ENCODE measurements at places on chromosomes 7 and 10.

DNA sequence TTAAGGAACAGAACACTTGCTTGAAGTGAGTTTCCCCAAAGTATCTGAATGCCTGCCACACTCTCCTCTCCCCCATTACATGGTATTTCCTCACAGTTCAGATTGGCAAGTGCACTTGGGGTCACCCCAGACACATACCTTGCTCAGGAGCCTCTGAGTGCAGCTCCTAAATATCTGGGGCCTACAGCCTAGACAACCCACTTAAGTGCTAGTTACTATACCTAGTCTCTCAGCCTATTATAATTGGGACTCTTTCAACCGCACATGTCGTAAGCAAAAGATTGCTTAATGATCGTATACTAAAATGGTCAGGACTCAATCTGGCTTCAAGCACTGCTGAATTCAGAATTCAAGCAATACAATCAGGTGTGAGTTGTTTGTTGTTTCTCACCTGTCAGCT lies 19.9 kb downstream of the TMEM176B start:
- DNase-seq, result no peak

GRCh38 chr10:103552856-103553742 lies 59.6 kb downstream of the NEURL1 start:
- DNase-seq, result no peak

DNA sequence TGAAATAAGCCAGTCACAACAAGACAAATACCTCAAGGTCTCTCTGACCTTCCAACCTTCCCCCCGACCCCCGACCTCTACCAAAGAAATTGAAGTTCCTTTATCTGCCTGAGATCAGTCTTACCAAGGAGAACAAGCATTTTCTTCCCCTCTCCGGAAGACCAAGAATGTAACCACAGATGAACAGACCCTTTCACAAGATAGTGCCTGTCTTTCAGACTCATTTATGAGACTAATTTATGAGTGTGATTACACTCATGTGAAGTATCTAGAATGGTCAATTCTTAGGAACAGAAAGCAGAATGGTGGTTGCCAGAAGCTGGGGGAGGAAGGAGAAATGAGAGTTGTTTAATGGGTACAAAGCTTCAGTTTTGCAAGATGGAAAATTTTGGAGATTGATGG lies 108.9 kb upstream of the MKLN1 start:
- DNase-seq, result no peak

GRCh38 chr10:6082496-6083395 lies 6.1 kb upstream of the RBM17 start:
- no peak for DNase-seq

DNA sequence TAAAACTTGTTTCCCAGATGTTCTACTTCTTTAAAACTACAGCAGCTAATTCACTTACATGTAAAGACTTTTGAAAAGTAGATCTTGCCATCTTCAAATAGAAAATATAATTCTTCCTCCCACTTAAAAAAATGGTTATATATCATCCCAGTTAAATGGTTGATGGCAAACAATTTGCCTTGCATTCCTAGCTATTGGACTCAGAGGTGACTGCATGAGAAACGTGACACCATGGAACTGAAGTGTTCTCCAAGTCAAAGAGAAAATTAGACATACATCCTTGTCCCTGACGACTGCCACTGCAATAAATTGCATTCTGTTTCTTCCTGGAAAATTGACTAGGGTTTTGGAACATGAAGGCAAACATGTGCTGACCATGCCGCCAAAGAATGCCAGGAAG lies 95.0 kb upstream of the POM121L12 start:
- no peak for DNase-seq

GRCh38 chr7:69773535-69774225 lies 175.4 kb downstream of the AUTS2 start:
- DNase-seq, result no peak

GRCh38 chr7:801940-802381 lies 30.3 kb upstream of the SUN1 start:
- DNase-seq, result no peak

GRCh38 chr7:107659666-107660065 lies 962 bp upstream of the SLC26A4 start:
- DNase-seq, result no peak

GRCh38 chr7:45574416-45574668 lies 174 bp downstream of the ADCY1 start:
- DNase-seq, result no peak

DNA sequence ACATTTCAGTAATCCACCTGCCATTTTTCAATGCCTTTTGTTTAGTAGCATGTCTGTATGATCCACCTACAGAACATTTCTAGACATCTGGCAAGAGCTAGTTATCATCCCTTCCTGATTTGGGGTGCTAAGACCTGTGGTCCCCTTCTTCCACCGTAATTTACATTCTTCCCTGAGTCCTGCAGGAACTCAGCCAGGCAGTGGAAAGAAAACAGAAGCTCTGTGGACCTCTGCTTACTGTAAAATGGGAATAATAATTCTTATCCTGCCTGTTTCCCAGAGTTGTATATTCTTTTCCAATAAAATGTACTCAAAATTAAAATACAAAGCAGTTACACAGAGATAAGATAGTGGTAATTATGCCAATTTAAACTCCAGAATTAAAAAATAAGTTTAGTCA lies 126.9 kb downstream of the TCF7L2 start:
- DNase-seq, result no peak

DNA sequence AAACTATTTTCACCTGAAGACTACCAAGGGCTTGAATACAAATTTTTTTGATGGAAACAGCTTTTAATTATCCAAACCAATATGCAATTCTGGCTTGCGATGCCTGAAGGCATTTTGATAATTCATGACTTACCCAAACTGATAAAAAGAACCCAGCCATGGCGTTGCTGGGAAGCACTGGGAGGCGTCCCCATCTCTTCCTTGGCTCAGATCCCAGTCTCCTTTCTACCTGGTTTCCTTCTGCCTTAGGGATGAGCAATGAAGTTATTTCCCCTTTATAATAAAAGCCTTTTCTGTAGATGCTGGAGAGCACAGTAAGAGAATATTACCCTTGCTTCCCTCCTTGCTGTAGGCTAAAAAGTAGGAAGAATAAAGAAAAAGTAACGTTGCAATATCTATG lies 129.1 kb upstream of the ANK3 start:
- no peak for DNase-seq

GRCh38 chr10:95395947-95396449 lies 105.2 kb upstream of the PDLIM1 start:
- DNase-seq, result no peak

GRCh38 chr10:129945064-129945463 lies 19.0 kb downstream of the EBF3 start:
- no peak for DNase-seq

DNA sequence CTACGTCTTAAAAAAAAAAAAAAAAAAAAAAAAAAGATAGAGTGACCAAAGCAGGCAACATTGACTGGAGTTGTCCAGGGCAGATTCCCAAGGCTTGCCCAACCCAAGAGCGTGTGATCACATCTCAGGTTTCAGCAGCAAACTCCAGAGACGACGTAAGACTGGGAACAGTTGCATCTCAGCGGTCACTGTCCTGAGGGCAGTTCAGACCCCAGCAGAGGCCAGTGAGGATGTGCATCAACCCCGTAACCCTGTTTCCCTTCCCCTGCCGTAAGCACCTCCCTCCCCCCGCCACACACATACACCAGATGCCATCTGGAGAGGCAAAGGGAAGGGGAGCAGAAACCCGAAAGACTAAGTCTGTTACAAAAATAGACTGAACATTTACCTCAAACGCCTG lies 19.3 kb upstream of the TOMM7 start:
- DNase-seq, result no peak

DNA sequence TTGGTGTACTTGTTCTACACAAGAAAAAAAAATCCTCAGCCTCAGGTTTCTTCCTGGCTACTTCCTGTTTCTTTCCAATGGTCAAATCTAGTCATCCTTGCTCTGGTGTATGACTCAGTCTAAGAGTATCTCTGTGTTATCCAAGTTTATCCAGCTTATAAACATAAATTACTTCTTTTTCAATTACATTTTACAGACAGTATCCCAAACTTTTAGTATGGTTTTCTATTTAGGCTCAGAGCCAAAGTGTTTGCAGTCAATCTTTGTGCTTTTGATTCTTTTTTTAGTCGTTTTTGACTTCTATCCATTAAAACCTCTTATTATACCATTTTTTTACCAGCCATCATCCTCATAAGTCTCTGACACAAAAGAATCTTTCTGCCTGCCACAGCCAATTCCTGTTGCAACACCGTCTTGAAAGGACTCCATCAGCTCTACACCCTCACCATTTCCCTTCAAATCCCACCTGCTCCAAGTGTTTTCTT lies 294.6 kb downstream of the PTEN start:
- no peak for DNase-seq

GRCh38 chr7:35905555-35905954 lies 104.7 kb downstream of the SEPTIN7 start:
- no peak for DNase-seq

- no peak for DNase-seq
Measured at GRCh38 chr7:6268023-6268900, 4.2 kb downstream of the CYTH3 start.

DNA sequence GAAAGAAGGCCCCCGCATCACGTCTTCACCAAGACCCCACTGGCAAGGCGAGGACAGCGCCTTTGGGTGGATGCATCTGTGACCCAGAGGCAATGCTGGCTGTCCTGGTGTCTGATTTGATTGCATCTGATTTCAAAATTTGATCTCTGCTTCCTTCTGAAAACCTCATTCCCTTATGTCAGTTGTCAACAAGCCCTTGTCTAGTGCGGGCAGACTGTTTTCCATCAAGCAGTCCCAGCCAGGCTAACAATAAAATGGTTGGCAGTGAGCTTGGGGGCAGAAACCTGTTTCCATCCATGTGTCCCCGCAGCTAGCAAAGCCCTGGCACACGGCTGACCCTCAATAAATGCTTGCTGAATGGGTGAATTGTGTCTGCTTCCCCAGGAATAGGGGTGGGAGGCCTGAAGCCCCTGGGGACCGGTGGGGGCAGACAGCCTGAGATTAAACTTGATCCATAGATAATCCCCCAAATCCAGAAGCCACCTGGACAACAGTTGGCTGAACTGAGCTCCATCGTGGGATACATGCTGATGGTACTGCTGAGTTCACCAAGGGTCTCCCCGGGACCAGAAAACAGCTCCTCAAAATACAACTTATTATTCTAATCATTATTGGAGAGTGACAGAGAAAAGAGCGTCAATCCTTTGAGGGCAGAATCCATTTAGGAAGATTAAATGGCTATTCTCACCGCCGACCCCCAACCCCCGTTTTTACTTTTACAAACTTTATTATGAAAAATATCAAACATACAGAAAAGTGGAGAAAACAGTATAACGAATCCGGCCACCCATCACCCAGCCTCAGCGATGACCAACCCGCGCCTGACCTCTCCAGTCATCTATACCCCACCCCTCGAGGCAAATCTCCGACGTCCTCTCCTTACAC lies 912 bp upstream of the DUSP5 start:
- no peak for DNase-seq

DNA sequence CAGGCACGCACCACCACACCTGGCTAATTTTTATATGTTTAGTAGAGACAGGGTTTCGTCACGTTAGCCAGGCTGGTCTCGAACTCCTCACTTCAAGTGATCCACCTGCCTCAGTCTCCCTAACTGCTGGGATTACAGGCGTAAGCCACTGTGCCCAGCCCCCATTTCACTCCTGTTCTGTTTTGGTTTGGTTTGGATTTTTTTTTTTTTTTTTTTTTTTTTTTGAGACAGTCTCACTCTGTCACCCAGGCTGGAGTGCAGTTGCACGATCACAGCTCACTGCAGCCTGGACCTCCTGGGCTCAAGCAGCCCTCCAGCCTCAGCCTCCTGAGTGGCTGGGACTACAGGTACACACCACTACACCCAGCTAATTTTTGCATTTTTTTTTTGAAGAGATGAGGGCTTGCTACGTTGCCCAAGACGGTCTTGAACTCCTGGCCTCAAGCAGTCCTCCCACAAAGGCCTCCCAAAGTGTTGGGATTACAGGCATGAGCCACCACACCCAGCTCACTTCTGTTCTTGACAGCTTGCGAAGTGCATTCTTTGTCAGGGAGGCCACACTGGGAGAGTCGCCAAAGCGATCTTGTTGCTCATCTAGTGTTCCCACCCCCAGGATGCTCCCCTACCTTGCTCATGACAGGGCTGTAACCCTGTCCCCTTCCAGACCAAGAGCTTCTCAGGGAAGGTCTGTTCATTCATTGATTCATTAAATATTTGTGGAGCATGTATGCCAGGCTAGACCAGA lies 229.1 kb downstream of the CUX1 start:
- no peak for DNase-seq

- no peak for DNase-seq
Measured at GRCh38 chr7:55570218-55570873, 2.0 kb downstream of the VOPP1 start.

DNA sequence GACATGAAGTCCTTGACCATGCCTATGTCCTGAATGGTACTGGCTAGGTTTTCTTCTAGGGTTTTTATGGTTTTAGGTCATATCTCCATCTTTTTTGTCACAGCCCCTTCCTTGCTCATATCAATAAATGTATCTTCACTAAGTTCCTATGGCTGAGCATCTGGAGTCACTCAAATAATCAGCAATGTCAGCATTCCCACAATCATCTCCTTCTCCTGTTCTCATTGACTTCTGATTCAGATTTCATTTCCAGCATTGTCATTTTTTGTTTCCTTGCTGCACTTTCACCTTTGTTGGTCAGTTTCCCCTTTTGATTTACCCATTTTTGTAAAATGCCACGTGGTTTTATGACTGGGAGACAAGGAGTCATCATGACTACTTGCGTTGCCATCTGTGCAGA lies 181.2 kb downstream of the BICC1 start:
- no peak for DNase-seq

DNA sequence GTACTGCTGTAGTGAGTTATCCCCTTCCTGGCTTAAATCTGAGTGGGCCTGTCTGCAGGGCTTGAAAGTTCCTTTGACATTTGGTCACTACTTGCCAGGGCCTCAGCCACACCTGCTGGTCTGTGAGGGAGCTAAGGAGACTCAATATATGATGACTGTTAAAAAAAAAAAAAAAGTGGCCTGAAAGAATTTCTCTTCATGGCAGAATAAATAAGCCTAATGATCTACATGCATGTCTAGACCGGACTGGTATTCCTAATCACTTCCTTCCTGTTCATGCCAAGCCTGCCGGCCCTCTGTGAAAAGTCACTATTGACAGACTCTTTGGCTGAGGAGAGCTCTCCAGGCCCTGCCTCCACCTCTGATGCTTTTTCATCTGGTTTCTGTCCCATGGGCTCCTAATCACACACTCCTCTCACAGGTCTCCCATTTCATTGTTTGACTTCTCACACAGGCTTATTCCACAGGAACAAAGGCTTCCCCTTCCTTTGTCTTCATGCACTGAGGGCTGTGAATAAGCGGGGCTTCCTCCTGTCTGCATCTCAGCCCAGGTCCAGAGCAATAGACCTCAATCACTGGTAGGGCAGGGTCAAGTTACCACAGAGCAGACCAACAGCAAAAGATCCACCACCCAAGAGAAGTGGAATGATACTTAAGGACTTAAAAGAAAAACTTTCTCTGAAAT lies 99.1 kb upstream of the SEC61G start:
- DNase-seq, result no peak

GRCh38 chr7:29147821-29148220 lies 1.5 kb upstream of the CPVL start:
- DNase-seq, result no peak

GRCh38 chr7:43537765-43538403 lies 45.0 kb upstream of the STK17A start:
- no peak for DNase-seq

Measured in activated CD8-positive, alpha-beta memory T cell treated with anti-CD3 and anti-CD28 coated beads for 4 hours (primary cell).